ENCODE measurements at places on chromosomes 12 and 14.

- H3K27ac ChIP-seq: no peak overlapping the region
- no peak for DNase-seq
- no peaks in the 10 kb centered on the region for H3K27me3 ChIP-seq
These were observed 194.6 kb upstream of the FSCB start for GRCh38 chr14:44701563-44702263.

GRCh38 chr14:25520821-25521220 is 470.9 kb upstream of the STXBP6 start:
- no peak overlapping the region for H3K4me3 ChIP-seq
- no peak for DNase-seq
- no peaks in the 10 kb centered on the region for H3K36me3 ChIP-seq

GRCh38 chr14:76776428-76777251 is 15.4 kb downstream of the VASH1 start:
- no peak overlapping the region for H3K4me3 ChIP-seq
- peaks cover 6% of the 10 kb centered on the region for H3K4me1 ChIP-seq
- H3K36me3 ChIP-seq: peaks cover 2% of the 10 kb centered on the region
- no peak overlapping the region for H3K27ac ChIP-seq

DNA sequence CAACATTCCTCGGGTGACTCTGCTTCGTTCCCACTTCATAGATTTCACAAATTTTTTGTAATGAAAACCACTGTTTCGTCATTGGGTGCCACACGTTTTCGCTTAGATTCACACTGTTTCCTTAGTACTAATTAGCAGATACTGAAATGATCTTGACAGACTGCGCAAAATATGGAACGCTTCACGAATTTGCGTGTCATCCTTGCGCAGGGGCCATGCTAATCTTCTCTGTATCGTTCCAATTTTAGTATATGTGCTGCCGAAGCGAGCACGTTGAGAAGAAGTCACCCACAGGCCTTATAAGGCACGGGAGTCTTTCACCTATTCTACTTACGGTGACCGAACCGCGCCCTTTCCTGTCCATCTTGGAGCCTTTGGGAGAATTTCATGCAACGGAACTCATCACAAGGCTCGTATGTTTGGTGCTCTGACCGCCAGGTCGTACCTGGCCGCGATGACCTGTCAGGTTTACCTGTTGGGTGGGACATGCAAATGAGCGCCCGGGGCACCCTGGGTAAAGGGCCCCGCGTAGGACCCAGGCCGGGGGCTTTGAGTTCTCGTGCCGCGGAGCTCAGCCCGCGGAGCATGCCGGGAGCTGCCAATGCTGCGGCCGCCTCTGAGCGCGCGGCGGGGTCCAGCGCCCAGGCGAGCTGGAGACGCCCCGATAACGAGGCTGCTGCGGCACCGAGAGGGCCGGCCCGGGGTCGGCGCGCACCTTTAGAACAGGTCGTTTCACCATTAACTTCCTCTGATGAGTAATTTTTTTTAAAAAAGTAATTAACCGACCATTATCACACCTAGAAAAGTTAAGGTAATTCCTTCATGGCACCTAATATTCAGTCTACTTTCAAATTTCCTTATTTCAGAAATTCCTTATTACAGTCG is at the start of gene RNU6-8:
RNU6-8 (minus strand) TSS at position 272 of the 885 bp plus-strand sequence.
- peak within 1 kb of the TSS; percentile 97 for H3K27ac ChIP-seq
- peaks cover 2% of the 10 kb centered on the region for H3K4me1 ChIP-seq
- H3K27me3 ChIP-seq: no peaks in the 10 kb centered on the region
- H3K4me3 ChIP-seq: peak within 1 kb of the TSS; percentile 93

- peaks cover 3% of the 10 kb centered on the region for H3K4me1 ChIP-seq
- peak; percentile 83 for DNase-seq
- peak overlapping the region; percentile 26 for H3K27ac ChIP-seq
- H3K27me3 ChIP-seq: no peaks in the 10 kb centered on the region
- no peak overlapping the region for H3K4me3 ChIP-seq
These were observed 71.5 kb downstream of the BRMS1L start for GRCh38 chr14:35897616-35898111.

DNA sequence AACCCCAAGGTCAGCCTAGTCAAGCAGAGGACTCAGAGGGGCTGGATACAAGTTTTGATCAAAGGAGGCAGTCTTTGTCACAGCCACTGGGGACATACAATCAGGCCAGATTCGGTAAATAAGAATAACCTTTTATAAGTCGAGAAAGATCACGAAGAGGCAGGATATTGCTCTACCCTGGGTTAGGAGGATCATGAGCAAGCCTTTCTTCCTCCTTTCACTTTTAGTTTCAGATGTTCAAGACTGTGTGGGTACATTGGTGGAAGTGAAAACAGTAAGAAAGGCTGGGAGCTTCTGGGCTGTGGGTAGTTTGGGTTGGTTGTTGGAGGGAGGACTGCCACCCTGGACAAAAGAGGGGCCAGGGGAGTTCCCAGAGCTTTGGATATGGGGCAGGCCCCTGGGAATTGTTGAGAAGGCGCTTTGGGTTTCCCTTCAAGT is 127.7 kb downstream of the SNAPC1 start:
- no peak for DNase-seq
- H3K27ac ChIP-seq: no peak overlapping the region
- H3K4me1 ChIP-seq: peaks cover 4% of the 10 kb centered on the region
- H3K27me3 ChIP-seq: no peaks in the 10 kb centered on the region
- H3K4me3 ChIP-seq: no peak overlapping the region

DNA sequence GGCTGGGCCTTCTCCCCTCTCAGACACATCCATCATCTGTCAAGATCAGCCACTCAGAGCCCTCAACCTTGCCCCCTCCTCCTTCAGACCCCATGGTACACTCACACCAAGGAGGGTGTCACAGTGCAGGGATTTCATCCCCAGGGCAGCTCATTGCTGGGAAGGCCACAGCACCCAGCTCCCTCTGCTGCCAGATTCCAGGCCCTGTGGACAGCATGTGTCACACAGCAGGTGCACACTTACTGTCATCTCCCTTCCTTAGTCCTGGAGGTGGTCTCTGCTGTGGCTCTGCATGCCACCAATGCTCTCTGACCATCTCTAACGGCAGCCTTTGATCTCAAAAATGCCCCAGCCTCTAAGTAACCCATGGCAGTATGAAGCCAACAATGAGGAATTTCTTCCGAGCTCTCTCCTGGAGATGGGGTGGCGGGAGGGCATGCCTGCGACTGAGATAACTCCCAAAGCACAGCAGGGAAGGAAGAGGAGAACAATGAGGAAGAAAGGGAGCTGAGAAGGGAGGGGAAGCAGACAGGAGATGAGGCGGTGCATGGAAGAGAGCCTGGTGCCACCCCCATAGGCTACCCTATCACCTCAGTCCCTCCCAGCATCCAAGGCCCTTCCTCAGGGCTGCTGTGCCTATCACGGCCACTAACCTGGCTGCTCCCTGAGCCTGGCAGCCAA is 101.0 kb downstream of the SINHCAF start:
- H3K4me1 ChIP-seq: peaks cover 16% of the 10 kb centered on the region
- no peak overlapping the region for H3K4me3 ChIP-seq
- peak; percentile 92 for DNase-seq
- H3K27ac ChIP-seq: no peak overlapping the region
- no peaks in the 10 kb centered on the region for H3K36me3 ChIP-seq
- no peaks in the 10 kb centered on the region for H3K27me3 ChIP-seq

DNA sequence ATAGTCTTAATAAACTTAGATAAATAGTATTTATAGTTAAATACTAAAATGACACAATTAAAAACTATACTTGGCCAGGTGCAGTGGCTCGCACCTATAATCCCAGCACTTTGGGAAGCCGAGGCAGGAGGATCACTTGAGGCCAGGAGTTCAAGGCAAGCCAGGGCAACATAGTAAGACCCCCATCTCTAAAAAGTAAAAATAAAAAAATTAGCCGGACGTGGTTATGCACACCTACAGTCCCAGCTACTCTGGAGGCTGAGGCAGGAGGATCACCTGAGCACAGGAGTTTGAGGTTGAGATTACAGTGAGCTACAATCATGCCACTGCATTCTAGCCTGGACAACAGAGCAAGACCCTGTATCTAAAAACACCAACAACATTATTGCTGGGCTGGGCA is 16.0 kb downstream of the CINP start:
- no peak for DNase-seq
- H3K27ac ChIP-seq: no peak overlapping the region

DNA sequence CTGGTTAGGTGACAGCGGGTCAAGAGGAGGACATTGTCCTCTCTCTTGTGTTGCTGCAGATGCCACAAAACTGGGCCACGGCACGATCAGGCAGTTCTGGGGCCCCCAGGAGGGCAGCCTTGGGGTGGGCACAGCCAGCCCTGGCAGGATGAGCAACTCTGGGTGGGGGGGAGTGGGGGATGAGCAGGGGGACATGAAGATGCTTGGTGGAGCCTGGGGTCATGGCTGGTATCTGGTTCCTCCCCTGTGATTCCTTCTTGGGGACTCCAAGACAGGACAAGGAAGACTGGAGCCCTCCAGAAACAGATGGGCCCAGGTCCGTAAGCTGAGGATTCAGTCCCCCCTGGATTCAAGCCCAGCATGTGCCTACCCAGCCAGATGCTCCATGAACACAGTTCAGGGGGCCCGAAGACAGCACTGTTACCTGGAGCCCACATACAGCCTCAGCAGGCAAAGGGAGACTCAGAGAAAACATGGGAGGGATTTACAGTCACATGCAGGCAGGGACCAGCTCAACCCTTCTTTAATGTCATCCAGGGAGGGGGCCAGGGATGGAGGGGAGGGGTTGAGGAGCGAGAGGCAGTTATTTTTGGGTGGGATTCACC is 10.4 kb downstream of the SERPINA1 start:
- peak; percentile 7 for DNase-seq
- H3K27me3 ChIP-seq: no peaks in the 10 kb centered on the region
- H3K4me1 ChIP-seq: peaks cover 7% of the 10 kb centered on the region
- H3K27ac ChIP-seq: no peak overlapping the region

DNA sequence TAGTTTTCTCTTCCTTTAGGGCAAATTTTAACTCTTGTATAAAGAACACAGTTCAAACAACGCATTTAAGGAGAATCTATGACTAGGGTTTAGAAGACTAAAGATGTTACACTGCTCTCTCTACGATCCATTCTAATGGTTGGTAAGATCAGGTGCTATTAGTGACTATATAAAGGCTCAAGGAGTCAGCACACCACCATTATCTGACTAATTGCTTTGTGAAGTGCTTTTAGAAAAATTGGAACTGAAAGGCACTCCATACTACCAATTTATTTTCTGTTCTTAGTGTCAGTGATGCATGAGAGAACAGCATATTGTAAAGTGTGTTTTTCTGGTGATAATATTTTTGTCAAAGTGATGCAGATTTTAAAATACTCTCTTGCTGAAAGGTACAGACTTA is 136.8 kb downstream of the SYT1 start:
- no peak overlapping the region for H3K27ac ChIP-seq
- H3K36me3 ChIP-seq: no peaks in the 10 kb centered on the region
- no peaks in the 10 kb centered on the region for H3K4me1 ChIP-seq
- H3K4me3 ChIP-seq: no peak overlapping the region

- no peak for DNase-seq
- H3K4me1 ChIP-seq: no peaks in the 10 kb centered on the region
- no peak overlapping the region for H3K27ac ChIP-seq
- no peaks in the 10 kb centered on the region for H3K27me3 ChIP-seq
- H3K4me3 ChIP-seq: no peak overlapping the region
These were observed 571.4 kb upstream of the ATP2B1 start for GRCh38 chr12:90280033-90280432.

GRCh38 chr12:53219956-53220693 is 11.9 kb downstream of the RARG start:
- no peaks in the 10 kb centered on the region for H3K36me3 ChIP-seq
- H3K4me3 ChIP-seq: peak overlapping the region; percentile 92
- H3K27me3 ChIP-seq: peaks cover 21% of the 10 kb centered on the region
- no peak overlapping the region for H3K27ac ChIP-seq
- peak; percentile 88 for DNase-seq

GRCh38 chr12:88237954-88238353 is 95.8 kb downstream of the TMTC3 start:
- no peak for DNase-seq
- H3K27me3 ChIP-seq: no peaks in the 10 kb centered on the region
- no peaks in the 10 kb centered on the region for H3K4me1 ChIP-seq
- H3K36me3 ChIP-seq: no peaks in the 10 kb centered on the region
- no peak overlapping the region for H3K4me3 ChIP-seq

DNA sequence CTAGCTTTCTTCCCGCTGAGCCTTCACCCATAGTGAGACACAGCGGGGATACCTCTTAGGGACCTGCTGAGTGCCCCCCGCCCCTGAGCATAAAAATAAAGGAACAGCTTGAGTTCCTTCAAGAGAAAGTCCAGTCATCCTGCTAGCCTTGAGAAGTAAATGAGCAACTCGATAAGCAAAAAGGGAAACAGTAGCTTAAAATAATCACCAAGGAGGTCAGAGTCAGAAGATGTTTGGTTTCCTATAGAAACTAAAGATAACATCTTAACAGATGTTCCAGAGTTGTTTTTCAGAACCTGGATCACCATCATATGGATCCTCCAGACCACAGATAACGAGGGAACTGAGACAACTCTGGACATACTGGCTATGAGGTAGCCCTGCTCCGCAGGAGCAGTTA is 94.0 kb downstream of the BCAT1 start:
- H3K36me3 ChIP-seq: peaks cover 49% of the 10 kb centered on the region
- H3K27me3 ChIP-seq: no peaks in the 10 kb centered on the region
- peaks cover 8% of the 10 kb centered on the region for H3K4me1 ChIP-seq
- H3K27ac ChIP-seq: no peak overlapping the region
- no peak overlapping the region for H3K4me3 ChIP-seq

GRCh38 chr12:19430988-19431387 is 8.3 kb upstream of the AEBP2 start:
- no peak for DNase-seq
- no peak overlapping the region for H3K4me3 ChIP-seq
- no peak overlapping the region for H3K27ac ChIP-seq
- H3K4me1 ChIP-seq: no peaks in the 10 kb centered on the region
- no peaks in the 10 kb centered on the region for H3K27me3 ChIP-seq
- H3K36me3 ChIP-seq: no peaks in the 10 kb centered on the region

DNA sequence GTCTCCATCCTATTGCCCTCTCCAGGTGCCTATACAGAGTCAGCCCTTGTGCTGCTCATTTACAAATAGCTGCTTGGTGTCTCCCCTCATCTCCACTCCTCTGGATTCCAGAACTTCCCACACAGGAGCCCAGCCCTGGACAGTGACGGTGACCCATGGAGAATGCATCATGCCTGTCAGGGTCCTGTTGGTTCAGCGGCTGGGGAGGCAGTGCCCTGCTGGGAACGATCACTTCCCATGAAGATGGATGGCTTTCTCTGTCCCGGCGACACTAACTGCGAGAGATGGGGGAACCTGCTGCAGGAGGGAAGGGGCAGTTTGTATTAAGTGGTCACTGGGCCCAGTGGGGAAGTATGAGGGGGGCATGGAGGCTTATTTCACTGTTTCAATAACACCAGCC is 395.0 kb upstream of the TBX3 start:
- no peak for DNase-seq
- H3K4me1 ChIP-seq: no peaks in the 10 kb centered on the region
- no peaks in the 10 kb centered on the region for H3K36me3 ChIP-seq
- no peak overlapping the region for H3K27ac ChIP-seq
- H3K27me3 ChIP-seq: peaks cover 24% of the 10 kb centered on the region
- H3K4me3 ChIP-seq: no peak overlapping the region

- no peaks in the 10 kb centered on the region for H3K4me1 ChIP-seq
- no peak overlapping the region for H3K27ac ChIP-seq
- DNase-seq: no peak
- H3K36me3 ChIP-seq: no peaks in the 10 kb centered on the region
These were observed 252.6 kb downstream of the ACSS3 start for GRCh38 chr12:81330480-81330879.

Measured in endodermal cell (in vitro differentiated cells).